GM12878 (cell line): ENCODE measurements at places on chromosomes 12 and 14. TPM values are rescaled to one million over a fixed set of nuclear protein-coding genes. Genes with fewer than 3 reads are reported as not detected.

DNA sequence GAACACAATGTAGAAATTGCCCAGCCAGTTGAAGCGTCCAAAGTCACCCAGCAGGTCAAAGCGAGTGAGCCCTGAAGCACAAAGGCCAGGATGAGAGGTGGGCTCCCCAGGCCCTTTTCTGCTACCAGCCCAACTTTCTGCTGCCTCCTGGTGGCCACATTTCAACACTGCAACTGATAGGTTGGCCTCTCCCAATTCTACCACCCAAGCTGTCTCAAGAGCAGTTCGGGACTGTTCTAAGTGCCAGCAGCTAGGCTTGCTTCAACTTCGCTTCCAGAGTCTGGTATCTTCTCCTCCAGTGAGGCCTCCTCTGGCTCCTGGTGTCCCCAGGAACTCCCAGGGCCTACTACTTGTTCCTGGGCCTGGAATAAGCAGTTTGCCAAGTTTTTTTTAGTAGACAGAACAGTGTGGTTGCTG, 3.4 kb upstream of the DHH start:
- no peak for DNase-seq

- peak; percentile 45 for DNase-seq
Measured at GRCh38 chr12:3752096-3752709, 706 bp downstream of the CRACR2A start.

DNA sequence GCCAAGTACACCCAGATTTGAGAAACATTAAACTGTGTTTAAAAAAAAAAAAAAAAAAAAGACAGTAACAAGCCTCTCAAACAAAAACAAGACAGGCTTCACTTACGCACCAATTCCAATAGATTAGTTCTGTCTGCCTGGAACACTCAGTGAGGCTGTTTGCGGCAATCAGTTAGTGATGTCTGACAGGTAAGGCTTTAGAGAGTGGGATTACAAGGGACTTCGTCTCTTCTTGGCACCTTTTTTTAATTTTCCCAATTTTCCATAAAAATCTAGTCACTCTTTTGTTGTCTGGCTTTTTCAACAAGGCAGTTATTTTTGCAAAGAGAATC, 79.6 kb downstream of the NCOR2 start:
- no peak for DNase-seq

DNA sequence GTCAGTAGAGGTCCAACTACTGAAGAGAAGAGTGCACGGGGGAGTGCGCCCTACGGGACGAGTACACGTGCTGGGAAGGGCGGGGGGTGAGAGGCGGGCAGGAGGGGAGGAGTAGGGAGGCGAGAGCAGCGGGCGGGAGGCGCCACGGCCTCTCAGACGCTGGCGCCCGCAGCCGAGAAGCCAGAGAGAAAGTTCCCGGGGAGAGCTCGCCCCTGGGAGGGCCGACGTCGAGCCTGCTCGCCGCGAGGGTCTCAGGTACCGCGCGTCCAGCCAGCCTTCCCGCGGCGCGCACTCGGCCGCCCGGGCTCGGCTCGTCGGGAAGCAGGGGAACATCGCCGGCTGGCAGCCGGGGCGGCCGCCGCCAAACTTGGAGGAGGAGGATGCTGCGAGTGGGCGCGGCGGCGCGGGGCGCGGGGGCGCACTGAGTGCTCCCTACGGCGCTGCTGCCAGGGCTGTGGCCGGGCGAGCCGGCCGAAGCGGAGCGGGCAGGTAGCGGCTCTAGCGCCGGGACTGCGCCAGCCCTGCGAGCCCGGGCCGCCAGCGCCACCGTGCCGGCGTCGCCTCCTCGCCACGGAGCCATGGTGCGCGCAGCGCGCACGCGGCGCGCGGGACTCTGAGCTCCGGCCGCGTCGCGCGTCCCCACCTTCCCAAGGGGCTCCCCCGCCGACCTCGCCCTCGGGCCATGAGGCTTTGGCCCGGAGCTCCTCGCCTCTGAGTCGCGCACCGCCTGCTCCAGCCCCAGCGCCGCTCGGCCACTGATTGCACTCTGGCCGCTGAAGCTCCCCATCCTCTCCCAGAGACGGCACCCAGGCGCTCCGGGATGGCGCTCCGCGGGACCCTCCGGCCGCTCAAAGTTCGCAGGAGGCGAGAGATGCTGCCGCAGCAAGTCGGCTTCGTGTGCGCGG, at the start of gene SLC24A4:
TSS of gene SLC24A4 (plus strand) at position 155 of the 905 bp plus-strand sequence. CDS start at position 821, 666 bp downstream.
- no peak for DNase-seq

GRCh38 chr14:58920230-58920629, 268.2 kb upstream of the DAAM1 start:
- DNase-seq: no peak

DNA sequence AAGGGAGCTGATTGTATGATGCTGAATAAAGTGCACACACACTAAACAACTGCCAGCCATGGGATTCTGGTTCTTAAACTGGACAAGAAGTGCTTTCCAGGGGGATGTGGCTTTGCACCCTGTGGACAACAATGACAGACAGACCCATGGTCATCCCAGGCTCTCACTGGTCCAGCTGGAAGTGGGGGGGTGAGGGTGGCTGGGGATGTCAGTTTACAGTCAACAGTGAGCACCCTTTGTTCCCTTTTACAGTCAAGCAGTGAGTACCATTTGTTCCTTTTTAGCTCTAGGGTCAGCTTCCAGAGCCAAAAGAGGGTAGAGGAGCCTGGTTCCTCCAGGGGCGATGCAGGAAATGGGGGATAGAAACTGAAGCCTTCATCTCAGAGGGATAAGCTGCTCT, 100.7 kb downstream of the SMOC1 start:
- DNase-seq: no peak

GRCh38 chr14:65472189-65472588, 59.7 kb downstream of the FUT8 start:
- DNase-seq: no peak

DNA sequence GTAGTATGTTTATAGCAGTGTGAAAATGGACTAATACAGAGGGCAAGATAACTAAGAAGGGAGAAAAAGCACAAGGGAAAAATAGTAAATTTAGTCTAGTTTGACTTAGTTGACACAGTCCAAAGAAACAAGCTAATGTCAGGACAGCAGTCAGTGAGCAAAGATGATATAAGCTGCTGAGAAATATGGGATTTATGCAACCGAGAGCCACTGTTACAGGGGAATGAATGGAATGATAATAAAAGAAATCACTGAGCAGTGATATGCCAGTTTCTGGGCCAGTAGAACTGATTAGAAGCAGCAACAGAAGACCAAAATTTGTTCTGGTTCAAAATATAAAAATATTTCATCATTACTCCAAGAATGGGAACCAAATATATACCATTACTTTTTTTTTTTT, 60.1 kb downstream of the R3HDM2 start:
- DNase-seq: no peak

DNA sequence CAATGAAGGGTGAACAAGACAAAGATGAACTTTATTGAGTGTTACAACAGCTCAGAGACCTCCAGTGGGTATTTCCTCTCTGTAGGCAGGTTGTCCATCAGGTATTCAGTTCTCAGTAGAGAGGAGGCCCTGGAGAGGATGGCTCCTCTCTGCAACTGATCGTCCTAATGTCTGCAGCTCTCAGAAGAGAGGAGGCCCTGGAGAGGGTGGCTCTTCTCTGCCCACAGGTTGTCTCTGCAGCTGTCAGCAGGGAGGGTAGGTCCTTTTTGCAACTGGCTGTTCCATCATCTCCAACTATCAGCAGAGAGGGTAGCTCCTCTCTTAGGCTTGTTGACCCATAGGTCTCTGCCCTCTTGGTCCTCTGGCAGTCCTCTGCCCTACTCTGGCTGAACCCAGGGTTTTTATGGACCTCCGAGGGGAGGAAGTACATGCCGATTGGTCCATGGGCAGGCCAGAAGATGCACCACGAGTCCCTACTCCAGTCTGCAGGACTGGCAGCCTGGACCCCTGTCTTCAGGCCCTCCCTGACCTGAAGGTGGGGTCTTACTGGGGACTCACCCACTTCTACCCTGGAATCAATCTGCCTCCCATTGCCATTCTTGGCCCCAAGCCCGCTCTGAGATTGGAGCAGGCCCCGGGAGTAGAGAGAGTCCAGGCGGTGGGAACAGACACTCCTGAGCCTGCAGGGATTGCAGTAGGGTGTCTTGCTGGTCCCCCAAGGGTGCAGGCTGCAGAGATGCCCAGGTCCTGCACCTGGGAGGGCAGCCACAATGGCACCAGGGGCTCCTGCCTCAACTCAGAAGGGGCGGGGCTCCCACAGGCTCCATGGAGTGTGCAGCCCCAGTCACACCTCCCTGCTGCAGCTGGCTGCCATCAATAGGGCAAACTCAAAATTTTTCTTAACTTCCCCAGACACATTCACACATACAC, 2.3 kb downstream of the TMEM116 start:
- no peak for DNase-seq

DNA sequence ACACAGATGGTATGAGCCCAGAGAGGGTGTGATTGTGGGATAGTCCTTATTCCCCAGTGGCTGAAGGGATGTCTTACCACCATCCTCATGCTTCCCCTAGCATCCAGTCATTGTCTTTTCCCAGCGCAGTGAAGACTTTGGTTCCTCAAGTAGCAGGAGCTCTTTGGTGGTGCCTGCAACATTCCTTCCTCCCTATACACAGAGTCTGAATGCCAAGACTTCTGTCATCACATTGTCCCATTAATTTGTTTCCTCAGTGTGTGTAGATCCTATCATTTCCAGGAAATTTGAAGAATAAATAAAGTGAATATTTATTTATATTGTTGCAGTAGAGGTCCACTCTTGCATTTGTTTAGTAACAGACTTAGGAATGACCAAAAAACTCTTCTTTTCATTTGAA, 147.2 kb downstream of the DACT1 start:
- DNase-seq: no peak

DNA sequence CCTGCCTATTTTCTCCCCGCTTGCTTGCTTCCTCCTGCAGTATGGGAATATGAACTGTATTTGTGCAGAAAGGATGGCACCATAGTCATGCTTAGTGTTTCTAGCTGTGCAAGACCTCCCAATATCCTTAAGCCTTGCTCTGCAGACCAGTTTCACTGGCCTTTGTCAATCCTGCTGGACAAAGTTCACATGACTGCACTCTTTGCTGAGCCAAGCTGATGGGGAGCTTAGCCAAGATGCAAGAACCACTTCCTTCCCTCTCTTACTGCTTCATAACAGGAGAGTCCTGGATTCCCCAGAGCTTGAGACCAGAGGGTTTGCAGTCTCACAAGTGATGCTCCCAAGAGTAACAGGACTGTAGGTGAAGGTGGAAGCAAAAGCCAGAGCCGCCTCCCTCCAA, 3.8 kb downstream of the ASIC1 start:
- no peak for DNase-seq

- DNase-seq: no peak
Measured at GRCh38 chr12:2267703-2268470, 215.1 kb downstream of the CACNA1C start.

- DNase-seq: no peak
Measured at GRCh38 chr12:111887926-111888745, 46.1 kb downstream of the MAPKAPK5 start.

RASAL1 gene
- total RNA-seq: not detected in 2 replicates

LTBP2 gene
- total RNA-seq: 0.10 and 0.16 TPM in 2 replicates
